ENCODE measurements at places on chromosomes 12 and 14.
A peak's percentile ranks its signal among the peaks of the same experiment; 100 is the strongest.

- no peak for DNase-seq
These were observed 2.1 kb upstream of the CMAS start for GRCh38 chr12:22043943-22044342.

GRCh38 chr14:100698666-100699448 is 27.8 kb upstream of the DLK1 start:
- no peak for DNase-seq

DNA sequence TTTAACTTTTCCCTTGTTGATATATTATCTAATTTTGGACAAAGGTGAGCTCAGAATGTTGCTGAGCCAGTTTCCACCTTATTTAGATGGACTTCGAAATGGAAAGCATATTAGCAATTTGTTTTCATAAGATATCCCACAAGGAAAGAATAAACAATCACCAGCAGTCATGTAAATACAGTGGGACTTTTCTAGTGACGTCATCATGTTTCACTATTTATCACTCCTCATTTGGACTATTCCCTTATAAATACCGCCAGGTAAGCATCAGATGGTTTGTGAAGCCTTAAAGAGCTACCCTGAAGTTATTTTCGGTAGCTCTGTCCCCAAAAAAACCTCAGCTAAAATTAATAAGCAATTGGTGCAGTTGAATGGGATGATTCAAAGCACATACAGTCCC is 110.7 kb downstream of the PTPRR start:
- no peak for DNase-seq

DNA sequence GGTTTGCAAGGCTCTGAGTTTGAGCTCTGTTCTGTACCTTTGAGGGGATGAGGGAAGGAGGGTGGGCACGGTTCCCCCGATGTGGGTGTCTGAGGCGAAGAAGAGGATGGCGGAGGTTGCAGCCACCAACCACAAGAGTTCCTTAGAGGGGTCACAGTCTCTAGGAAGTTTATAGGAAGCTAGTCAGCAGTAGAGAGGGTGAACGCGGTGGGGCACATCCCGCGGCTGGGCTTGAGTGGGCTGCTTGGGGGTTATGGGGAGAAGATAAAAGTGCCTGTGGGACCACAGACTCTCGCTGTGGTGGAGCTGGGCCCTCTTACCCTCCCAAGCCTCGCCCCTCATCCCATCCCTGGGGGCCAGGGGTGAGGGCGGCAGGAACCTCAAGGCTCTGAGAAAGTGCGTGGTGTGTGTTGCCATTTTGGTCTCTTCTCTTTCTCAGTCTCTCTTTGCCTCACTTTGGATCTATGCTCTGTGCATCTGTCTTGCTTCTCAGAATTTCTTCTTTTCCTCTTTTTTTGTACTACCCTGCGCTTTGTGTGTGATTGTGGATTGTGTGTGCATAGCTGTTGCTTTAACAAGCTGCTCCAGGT is 2.7 kb downstream of the CD4 start:
- DNase-seq, result no peak

- no peak for DNase-seq
These were observed 8.3 kb downstream of the MVK start for GRCh38 chr12:109581856-109582255.

DNA sequence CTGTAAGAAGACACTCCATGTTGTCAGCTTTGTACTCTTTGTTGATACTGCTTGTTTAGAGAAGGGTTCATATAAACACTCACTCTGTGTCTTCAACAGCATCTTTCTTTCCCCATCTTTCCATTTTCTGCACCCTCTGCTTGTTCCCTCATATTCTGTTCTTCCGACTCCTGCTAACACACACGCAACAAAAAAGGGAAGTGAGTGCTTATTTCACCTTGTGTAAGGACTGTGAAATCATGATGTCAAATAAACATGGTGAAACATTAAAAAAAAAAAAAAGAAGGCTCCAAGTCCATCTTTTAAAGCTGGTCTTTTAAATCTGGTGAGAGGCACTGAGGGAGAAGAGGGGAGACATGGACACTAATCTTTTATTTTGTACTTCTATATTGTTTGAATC is 145.4 kb downstream of the RPAP3 start:
- DNase-seq, result no peak

GRCh38 chr12:3622822-3623690 is 129.9 kb downstream of the CRACR2A start:
- no peak for DNase-seq

GRCh38 chr12:100163416-100164152 is 20.9 kb upstream of the BLTP3B start:
- no peak for DNase-seq

DNA sequence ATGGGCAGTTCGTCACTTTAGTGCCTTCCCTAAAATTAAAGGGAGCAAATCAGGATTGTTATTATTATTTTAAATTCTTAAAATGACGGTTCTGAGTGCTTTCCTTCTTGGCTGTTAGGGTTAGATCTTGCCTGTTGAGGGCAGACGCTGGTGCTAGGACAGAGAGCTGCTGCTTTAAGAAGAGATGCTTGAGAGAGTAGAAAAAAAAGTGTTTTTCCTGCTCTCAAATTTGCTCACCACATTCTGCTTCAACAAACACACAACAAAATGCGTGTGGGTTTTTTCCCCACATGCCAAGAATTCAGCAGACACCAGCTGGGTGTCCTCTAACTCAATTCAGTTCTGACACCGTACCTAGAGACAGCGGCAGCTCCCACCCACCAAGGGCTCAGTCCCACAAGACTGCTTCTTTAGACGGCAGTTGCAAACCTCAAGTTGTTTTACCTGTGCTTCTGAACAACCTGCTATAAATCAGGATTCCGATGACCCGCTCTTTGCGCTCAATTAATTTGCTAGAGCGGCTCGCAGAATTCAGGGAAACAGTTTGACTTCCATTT is 75.8 kb upstream of the RIN3 start:
- DNase-seq, result no peak

GRCh38 chr12:113030875-113031525 is 25.5 kb upstream of the DTX1 start:
- peak; percentile 39 for DNase-seq

- DNase-seq, result no peak
These were observed 127.1 kb downstream of the CAPZA3 start for GRCh38 chr12:18864900-18865561.

GRCh38 chr12:59067083-59067482 is 146.8 kb upstream of the LRIG3 start:
- no peak for DNase-seq

- DNase-seq, result no peak
These were observed 12.9 kb upstream of the EMP1 start for GRCh38 chr12:13183620-13184019.

DNA sequence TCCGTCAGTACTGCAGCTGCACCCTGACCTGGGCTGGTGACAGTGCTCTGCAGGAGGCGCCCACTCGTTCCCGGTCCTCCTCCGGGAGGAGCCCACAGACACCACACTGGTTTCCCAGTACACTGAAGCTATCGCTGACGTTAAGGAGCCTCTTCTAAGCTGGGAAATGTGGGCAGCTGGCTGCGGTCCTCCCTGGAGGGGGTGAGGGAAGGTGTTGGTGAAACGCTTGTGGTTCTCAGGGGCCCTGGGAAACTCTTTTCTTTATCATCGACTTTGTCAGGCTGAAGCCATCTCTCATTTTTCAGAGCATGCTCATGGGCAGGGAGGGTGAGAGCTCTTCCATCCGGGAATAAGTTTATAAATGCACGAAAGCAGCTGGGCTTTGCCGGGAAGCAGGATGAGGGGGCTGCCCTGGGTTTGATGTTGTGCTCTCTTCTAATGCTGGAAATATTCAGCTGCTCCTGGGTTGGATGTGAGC is 176.0 kb downstream of the CHST11 start:
- no peak for DNase-seq

- no peak for DNase-seq
These were observed 23.8 kb upstream of the CATSPERB start for GRCh38 chr14:91755570-91756295.

DNA sequence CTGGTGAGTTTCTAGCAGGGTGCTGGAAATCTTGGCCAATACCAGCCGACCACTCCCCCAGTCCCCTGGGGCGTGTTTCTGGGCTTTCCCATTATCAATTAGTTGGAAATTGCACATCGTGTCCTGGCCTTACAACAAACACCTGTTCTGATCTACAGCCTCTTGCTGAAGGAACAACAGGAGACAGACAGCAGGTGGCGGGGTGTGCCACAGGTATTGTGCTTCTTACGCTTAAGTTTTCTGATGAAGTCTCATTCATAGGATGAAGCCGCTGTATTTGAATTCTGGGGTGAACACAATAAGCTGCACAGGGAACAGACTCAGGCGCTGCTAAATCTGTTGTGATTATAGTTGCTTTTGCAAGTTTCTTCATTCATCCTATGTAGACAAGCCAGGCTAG is 703 bp downstream of the HIGD1C start:
- DNase-seq, result no peak

DNA sequence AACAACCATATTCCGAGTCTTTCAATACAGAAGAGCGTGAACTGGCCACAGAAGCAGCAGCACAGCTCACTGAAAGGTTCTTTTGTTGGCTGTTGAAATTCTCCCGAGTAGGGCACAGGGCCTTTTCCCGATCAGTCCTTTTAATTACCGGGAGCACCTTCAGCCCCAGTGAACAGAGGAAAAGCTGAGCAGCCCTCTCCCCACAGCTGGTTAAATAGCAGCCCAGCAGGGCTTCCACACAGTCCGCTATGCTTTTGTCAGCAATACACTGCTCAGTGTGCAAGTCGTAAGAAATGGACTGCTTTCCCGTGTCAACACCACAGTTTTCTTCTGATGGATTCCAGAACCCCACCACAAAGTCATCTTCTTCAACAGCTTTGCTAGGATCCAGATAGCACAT is 61.3 kb downstream of the DICER1 start:
- DNase-seq, result no peak

- no peak for DNase-seq
These were observed 91.4 kb downstream of the VRK1 start for GRCh38 chr14:96888593-96888992.

DNA sequence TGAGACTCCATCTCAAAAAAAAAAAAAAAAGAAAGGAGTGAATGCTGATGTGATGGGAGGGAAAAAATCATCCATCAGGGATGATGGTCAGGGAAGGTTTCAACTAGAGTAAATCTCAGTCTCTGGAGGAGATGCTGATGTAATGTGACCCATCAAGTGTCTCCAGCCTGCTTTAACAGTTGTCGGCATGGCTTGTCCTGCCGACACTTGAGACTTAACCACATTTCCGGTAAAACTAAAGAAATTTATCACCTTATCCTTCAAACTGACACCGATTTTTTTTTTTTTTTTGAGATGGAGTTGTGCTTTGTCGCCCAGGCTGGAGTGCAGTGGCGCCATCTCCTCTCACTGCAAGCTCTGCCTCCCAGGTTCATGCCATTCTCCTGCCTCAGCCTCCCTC is 21.5 kb upstream of the ANAPC5 start:
- no peak for DNase-seq
